ENCODE measurements at places on chromosomes 13 and 19.
A peak's percentile ranks its signal among the peaks of the same experiment; 100 is the strongest.

- DNase-seq = no peak
These were observed 3.7 kb upstream of the ARHGEF7 start for GRCh38 chr13:111111376-111111937.

- no peak for DNase-seq
These were observed 174.1 kb downstream of the FGF14 start for GRCh38 chr13:102227741-102228140.

- DNase-seq = no peak
These were observed 96.2 kb downstream of the COL4A2 start for GRCh38 chr13:110403315-110403714.

GRCh38 chr19:40507892-40508291 is 41.1 kb downstream of the SPTBN4 start:
- DNase-seq = no peak

GRCh38 chr13:50552424-50552966 is 291.0 kb downstream of the DLEU7 start:
- DNase-seq = no peak

DNA sequence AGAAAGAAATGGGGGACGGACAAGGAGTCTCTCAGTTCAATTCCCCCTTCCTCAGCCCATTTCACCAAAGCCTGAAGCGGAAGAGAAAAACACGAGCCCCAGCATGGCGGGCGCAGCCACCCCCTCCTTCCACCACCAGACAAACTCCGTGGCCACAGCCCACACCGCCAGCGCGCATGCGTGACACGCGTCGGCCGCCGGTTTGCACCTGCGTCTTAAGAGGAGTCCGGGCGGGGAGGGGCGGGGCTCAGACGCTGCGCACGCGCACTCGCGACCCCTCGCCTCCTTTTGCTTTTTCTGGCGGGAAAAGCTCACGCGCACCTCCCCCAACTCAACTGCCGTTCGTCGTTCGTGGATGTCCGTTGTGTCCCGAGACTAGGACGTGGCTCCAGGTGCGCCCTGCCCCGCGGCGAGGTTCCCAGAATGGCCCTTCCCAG is at the start of gene KASH5:
Gene KASH5 (plus strand): TSS at position 314 of the 437 bp plus-strand sequence. CDS start 2,635 bp downstream, outside the sequence.
- peak; percentile 84 for DNase-seq
